Tibial nerve (tissue), 4 donors: ENCODE measurements at places on chromosomes 2 and 18. TPM values are rescaled to one million over a fixed set of nuclear protein-coding genes. Genes with fewer than 3 reads are reported as not detected.
A peak's percentile ranks its signal among the peaks of the same experiment; 100 is the strongest.

- no peak for DNase-seq
These were observed 24.9 kb downstream of the MERTK start for GRCh38 chr2:111923276-111923804.

DNA sequence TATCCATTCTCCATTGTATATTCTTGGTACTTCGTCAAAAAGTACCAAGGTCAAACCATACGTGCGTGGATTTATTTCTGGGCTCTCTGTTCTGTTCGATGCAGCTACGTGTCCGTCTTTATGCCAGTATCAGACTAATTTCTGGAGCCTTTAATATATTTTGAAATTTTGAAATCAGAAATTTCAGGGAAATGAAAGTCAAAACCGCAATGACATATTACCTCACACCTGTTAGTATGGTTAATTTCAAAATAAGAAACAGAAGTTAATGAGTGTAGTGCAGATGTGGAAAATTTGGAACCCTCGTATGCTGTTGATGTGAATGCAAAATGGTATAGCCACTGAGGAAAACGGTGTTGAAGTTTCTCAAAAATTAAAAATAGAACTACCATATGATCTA is 156.1 kb upstream of the TRIB2 start:
- DNase-seq = no peak

DNA sequence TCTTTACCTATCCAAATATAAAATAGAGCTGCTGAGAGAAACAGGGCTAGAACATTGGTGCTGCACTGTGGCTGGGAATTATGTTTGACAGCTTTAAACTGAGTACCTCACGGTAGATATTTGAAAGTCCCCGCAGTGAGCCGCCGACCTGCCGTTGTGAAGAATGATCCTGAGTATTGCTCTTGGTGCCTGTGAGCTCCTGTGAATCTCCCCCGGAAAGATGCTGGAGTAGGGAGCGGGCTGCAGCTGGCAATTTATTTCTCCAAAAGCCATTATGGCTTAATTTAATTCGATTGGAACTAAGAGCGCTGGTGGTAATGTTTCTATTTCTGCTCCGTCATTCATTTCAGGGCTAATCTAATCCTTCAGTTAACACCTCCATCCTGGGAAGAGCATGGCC is 129.4 kb upstream of the TPO start:
- DNase-seq = no peak

GRCh38 chr2:23503682-23504081 is 118.7 kb downstream of the KLHL29 start:
- no peak for DNase-seq

- no peak for DNase-seq
These were observed 150.2 kb upstream of the ZEB2 start for GRCh38 chr2:144670080-144670479.

- peak; percentile 12 for DNase-seq
These were observed 226.2 kb downstream of the ASXL3 start for GRCh38 chr18:33804258-33804657.

DNA sequence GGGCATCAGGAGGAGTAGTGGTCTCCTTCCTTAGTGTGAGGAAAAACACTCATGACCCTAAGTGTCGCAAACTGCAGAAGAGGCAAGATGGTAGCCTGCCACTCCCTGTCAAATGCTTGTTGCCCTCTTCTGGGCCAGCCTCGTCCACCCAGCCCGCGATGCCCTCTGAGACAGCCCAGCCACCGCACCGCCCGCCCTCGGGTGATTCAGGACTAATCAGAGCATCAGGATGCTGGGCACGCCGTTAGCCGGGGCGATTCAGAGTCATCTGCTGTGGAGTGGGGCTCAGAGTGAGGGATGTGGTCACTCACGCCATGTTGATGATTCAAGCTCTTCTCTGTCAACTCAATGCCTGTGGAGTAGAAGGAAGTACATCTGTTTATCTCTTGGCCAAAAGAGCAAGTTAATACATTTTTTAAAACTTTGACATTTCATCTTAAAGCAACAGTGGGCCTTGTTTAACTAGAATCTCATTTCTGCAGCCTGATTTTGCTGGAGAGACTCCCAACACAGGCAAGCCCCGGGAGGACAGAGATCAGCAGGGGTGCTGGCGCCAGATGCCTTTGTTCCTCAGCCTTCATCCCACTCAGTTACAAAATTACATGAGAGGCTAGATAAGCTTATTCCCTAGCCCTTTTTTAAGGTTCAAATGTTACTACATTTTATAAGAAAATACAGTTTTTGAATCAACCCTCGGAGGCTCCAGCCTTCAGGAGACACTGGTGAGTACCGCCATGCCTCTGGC is 79.0 kb downstream of the TMEM18 start:
- no peak for DNase-seq

- no peak for DNase-seq
These were observed 107.5 kb downstream of the TTC27 start for GRCh38 chr2:32735348-32735747.

DNA sequence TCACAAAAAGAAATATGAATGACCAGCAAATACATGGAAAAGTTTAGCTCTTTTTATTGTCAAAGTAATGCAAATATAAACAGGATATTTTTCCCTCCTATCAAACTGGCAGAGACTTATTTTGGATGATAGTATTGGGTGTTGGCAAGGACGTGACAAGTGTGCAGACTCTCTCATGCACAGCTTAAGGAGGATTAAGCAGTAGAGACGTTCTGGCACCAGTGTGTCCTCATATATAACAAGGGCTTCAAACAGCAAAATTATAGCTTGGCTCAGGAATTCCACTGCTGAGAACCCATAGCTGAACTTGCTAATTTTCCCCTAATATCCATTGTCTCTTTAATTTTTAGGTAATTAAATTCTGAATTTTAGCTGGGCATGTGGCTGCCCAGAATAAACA is 114.4 kb downstream of the FAM124B start:
- DNase-seq = no peak

GRCh38 chr2:129187343-129187742 is 792.1 kb upstream of the RAB6C start:
- DNase-seq = no peak

DNA sequence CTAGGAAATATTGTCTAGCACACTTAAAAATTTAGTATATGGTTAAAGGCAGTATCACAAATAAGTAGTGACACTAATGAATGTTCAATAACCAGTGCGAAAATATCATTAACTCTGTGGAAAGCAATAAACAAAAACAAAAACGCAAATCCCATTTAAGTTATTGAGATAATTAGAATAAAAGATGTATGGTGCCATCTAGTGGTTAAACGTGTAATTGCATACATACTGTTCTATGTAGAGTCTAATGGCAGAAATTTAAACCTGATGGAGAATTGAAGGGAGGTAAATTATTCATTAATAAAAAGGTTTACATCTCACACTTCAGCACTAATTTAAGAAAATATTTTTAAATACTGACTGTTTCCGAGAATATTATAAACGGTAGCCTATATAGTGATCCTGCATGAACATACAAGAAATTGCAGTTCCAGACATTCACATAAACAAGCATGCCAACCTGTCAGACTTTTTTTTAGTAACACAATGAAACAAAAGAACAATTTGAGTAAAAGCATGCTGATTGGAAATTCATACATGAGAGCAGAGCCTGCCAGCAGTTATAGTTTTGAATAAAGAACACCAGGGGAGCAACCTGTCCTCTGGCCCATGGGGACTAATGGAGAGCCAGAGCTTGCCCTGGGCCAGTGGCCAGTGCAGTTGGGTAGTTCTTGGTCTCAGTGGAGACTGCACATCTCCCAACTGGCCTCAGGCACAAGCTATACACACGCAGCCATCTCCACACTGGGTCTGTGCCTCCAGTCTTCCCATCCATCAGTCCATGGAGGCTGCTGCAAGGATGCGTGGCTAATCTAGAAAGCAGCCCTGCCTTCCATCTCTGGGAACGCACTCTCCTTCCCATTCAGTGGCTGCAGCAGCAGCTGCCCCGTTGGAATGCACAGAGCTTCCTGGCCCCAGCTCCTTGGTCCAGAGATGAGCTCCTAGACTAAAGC is 28.0 kb downstream of the GCG start:
- DNase-seq = peak; percentile 60

- DNase-seq = no peak
These were observed 3.3 kb upstream of the GPBAR1 start for GRCh38 chr2:218257390-218257981.

DNA sequence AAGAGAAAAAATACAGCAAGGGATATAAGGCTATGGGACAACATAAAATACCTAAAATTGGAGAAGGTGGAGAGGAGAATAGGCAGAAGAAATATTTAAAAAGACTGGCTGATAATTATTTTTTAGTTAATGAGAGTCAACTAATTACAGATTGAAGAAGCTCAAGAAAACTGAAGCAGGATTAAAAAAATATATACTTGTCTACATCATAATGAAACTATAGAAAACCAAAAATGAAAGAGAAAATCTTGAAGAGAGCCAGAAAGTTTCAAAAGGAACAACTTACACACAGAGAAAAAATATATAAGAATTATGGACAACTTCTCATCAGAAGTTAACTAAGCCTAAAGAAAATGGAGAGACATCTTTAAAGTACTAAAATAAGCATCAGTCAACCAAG is 62.9 kb upstream of the APCDD1 start:
- DNase-seq = no peak

DNA sequence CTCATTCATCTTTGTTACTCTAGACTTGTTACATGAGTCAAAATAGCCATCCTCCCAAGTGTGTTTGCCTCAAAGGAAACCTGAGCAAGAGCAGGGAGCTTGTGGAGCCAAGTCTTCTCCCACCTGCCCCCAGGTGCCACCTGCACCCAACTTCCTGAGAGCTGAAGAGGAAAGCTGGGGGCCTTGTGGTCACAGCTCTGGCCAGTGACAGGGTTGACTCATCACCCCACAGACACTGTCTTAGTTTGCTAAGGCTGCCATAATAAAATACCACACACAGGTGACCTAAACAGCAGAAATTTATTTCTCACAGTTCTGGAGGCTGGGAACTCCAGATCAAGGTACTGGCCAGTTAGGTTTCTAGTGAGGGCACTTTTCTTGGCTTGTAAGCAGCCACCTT is 99.6 kb downstream of the TPGS2 start:
- DNase-seq = no peak

GRCh38 chr2:172674034-172674967 is 61.3 kb upstream of the RAPGEF4 start:
- no peak for DNase-seq

DNA sequence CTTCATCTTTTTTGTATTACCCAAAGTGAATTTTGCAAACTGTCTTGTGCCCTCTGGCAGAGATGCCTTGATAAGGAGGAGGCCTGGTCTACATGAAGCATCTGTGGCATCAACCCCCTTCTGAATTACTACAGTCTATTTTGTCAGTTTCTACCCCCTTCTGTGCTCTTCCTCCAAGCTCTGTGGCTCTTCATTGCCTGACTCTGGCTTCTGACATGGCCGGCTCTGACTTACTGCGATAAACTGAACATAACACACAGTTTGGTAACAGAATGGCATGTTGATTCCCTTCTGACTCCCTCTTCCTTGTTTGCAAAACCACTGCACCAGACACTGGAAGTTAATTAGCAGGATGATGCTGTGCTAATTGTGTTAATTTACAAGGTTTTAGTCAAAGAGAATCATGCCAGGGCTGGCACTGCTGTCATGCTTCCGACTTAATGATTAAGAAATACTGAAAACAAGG is 122.5 kb downstream of the FIGN start:
- DNase-seq = no peak

DNA sequence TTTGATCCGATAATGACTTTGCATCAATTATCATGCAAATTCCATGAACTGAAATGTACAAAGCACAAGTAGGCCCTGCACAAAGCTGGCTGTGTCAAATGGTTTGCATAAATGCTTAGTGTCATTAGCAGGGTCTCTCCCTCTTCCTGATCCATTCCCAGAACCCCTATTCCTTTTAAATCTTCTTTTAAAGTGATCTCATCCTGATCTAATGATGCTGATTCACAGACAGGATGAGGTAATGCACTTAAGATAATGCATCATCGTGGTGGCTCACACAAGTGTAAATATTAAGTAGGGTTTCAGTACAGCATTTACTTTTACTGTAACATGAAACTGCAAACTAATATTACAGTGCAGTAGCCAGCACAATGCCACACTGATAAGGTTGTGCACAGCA is 304.8 kb upstream of the SOX11 start:
- DNase-seq = no peak

GRCh38 chr18:80241919-80242777 is 5.2 kb downstream of the PARD6G start:
- DNase-seq = no peak

DNA sequence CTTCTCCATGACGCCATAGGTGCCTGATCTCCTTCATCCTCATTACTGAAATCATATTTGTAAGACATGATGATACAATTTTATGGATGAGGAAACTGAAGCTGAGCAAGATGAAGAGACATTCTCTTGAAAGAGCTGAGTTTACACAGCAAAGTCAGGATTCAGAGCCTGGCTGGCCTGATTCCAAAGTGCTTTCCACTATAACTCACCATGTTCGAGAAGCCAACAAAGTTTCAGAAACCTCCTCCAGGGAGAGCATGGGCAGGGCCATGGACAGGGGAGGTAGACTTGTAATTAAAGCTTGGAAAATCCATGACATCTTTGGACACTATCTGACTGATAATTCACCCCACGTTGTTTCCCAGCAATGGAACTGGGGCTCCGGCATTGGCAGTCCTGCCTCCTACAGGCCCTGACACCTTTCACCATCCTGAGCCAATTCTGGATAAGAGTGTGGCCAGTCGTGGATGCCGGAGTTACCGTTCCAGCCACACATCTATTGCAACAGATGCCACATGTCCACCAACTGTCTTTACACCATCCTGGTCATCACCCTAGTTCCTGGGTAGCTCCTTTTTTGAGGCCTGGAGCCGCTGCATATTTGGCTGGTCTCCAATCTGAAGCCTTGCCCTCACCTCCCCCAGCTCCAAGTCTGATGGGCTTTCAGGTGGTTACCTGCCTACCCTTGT is 85.0 kb upstream of the PPP1CB start:
- no peak for DNase-seq

DNA sequence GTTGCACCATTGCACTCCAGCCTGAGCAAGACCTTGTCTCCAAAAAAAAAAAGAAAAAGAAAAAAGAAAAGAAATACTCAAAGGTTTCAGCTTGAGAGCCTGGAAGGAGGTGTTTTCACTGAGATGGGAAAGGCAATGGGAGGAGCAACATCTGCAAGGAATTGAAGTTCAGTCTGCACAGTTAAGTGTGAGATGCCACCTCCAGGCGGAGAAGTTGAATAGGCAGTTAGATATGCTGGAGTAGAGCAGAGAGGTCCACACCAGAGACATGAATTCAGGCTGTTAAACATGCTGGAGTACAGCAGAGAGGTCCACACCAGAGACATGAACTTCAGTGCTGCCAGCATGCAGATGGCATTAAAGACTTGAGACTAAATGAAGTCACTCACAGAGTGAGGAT is 41.4 kb upstream of the DTNB start:
- DNase-seq = no peak

The REG3G gene
- total RNA-seq = not detected

The ANKRD62 gene
- total RNA-seq = not detected

The ONECUT2 gene
- total RNA-seq = not detected

The ZNF521 gene
- total RNA-seq = 66.3 TPM

The ITGB1BP1 gene
- total RNA-seq = 65.9 TPM

The ANKRD30BL gene
- not detected for total RNA-seq

The SERPINB2 gene
- total RNA-seq = not detected

The TTR gene
- total RNA-seq = not detected

The TNFRSF11A gene
- 25.8 TPM for total RNA-seq

The VWA3B gene
- total RNA-seq = 2.5 TPM

The LONRF2 gene
- total RNA-seq = 12.8 TPM

The MOGAT1 gene
- total RNA-seq = not detected

The PRSS56 gene
- total RNA-seq = not detected

The MLPH gene
- 60.1 TPM for total RNA-seq

The OSBPL1A gene
- total RNA-seq = 81.4 TPM
